ENCODE measurements at places on chromosomes 1 and 21.

DNA sequence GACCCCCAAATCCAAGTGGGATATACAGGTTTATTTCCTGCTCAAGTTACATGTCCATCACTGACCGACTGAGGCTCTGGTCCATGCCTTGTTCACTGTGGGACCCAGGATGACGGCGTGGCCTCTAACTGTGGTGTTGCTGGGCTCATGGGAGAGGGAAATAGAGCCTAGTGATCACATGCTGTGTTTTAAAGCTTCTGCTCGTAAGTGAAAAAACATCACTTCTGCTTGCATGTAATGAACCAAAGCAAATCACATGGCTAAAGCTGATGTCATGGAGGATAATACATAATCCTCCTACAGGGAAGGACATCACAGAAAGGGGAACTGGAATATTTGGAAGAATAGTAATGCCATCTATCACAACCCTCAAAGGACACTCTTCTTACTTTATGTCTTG is 107.6 kb downstream of the FASLG start:
- H3K4me1 ChIP-seq, result no peaks in the 10 kb centered on the region
- H3K4me3 ChIP-seq, result no peak overlapping the region
- H3K27me3 ChIP-seq, result no peaks in the 10 kb centered on the region
- no peak for DNase-seq
- H3K27ac ChIP-seq, result no peak overlapping the region

- no peak for DNase-seq
- no peak overlapping the region for H3K4me3 ChIP-seq
- no peak overlapping the region for H3K27ac ChIP-seq
- H3K36me3 ChIP-seq, result no peaks in the 10 kb centered on the region
Observed at GRCh38 chr1:240086726-240087125, 5.0 kb upstream of the FMN2 start.

- H3K27ac ChIP-seq, result no peak overlapping the region
- no peaks in the 10 kb centered on the region for H3K36me3 ChIP-seq
- no peaks in the 10 kb centered on the region for H3K27me3 ChIP-seq
- DNase-seq, result no peak
- no peaks in the 10 kb centered on the region for H3K4me1 ChIP-seq
Observed at GRCh38 chr1:107972391-107973180, 7.6 kb upstream of the VAV3 start.

DNA sequence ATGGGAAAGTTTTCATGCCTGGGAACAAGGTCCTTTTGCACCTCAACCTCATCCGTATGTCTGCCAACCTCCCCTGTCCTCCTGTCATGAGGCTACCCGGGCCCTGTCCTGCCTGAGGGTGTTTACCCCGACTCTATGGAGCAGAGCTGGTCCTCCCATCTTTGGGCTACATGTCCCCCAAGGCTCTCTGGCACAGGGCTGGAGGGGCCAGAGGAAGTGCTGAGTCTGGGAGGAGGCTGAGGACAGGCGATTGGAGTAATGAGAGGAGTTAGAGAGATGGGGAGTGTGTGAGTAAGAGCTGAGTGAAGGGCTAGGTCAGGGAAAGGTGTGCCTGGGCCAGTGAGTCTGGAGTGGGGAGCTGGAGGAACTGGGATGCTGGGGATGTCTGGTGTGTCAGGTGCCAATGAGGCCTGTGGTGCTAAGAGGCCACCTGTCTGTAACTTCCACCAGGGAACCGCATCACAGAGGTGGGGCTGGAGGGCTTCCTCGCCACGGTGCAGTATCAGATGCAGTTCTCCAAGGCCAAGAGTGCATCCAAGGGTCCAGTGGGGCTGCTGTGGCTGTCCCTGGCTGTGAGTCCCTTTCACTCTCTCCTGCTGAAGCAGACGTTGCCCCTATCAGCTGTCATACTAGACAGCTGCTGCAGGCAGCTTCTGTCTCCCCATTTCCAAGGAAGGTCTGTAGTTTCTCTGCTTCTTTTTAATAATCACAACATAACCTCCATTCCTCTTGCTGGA is 11.7 kb downstream of the LRRC71 start:
- H3K4me3 ChIP-seq, result peak overlapping the region; percentile 19
- peaks cover 8% of the 10 kb centered on the region for H3K4me1 ChIP-seq
- peaks cover 5% of the 10 kb centered on the region for H3K27me3 ChIP-seq
- DNase-seq, result no peak
- H3K36me3 ChIP-seq, result peaks cover 3% of the 10 kb centered on the region

- no peak overlapping the region for H3K4me3 ChIP-seq
- H3K4me1 ChIP-seq, result peaks cover 4% of the 10 kb centered on the region
- no peak for DNase-seq
Observed at GRCh38 chr1:183936791-183937190, 100.7 kb downstream of the COLGALT2 start.

DNA sequence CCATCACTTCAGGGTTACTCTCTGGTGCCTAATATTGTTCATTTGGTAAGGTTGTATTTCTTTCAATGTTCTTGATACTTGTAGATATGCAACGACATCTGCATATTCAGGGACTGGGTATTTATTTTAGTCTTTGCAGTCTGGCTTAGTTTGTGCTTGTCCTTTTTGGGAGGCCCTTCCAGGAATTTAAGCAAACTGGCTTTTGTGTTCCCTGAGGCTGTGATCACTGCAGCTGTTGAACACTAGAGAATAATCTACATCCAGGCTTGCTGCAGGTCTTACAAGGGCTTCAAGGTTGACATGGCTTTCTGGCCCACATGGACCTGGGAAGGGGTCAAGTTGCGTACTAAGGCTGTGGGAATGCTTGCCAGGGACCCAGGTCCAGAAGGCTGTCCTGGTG is 72.1 kb downstream of the CCDC18 start:
- no peak overlapping the region for H3K4me3 ChIP-seq
- H3K27ac ChIP-seq, result no peak overlapping the region
- DNase-seq, result no peak
- no peaks in the 10 kb centered on the region for H3K27me3 ChIP-seq
- no peaks in the 10 kb centered on the region for H3K4me1 ChIP-seq

- H3K4me1 ChIP-seq, result no peaks in the 10 kb centered on the region
- no peak overlapping the region for H3K4me3 ChIP-seq
- no peaks in the 10 kb centered on the region for H3K36me3 ChIP-seq
- no peak overlapping the region for H3K27ac ChIP-seq
- no peaks in the 10 kb centered on the region for H3K27me3 ChIP-seq
Observed at GRCh38 chr1:221670081-221670480, 71.8 kb downstream of the DUSP10 start.

All from ascending aorta (tissue), 2 donors.